ENCODE measurements at places on chromosomes 7 and 10.

DNA sequence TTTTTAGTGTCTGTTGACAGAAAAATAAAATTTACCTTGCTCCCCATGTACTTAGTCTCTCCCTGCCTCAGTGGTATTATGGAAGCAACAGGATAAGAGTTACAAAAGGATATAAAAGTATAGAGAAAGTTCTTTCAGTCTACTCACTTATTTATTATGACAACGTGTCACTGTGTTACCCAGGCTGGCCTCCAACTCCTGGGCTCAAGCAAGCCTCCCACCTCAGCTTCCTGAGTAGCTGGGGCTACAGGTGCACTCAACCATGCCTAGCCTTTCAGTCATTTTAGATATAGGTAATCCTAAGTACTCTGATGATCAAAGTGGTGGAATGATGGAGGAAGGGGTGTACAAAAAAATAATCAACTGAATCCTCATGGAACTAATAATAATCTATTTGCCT is 215.2 kb upstream of the MKLN1 start:
- DNase-seq: no peak

GRCh38 chr10:117547716-117548668 is 5.4 kb downstream of the EMX2 start:
- DNase-seq: no peak

DNA sequence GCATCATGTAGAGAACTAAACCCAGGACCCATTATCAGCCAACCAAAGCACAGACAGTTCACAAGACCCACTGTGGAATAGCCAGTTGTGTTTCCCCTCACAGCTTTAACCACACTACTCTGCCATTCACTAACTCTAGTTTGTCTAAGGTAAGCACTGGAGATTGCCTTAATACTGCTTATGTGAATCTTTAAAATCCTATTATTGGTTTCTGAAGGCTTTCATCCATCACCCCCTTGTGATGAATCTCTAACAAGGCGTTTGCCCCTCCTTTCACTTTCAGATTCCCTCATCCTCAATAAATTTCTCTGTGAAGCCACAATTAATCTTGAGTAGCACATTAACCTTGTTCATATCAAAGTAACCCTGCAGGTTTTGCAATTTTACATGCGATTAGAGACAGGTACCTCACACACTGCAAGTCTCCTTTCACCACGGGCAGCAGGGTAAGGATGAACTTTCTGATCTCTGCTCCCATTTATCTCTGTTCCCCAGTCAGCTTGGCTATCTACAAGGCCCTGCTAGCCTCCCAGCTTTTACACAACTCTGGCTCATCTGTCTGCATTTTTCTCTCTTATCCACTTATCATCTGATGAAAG is 785.6 kb downstream of the REEP3 start:
- no peak for DNase-seq

DNA sequence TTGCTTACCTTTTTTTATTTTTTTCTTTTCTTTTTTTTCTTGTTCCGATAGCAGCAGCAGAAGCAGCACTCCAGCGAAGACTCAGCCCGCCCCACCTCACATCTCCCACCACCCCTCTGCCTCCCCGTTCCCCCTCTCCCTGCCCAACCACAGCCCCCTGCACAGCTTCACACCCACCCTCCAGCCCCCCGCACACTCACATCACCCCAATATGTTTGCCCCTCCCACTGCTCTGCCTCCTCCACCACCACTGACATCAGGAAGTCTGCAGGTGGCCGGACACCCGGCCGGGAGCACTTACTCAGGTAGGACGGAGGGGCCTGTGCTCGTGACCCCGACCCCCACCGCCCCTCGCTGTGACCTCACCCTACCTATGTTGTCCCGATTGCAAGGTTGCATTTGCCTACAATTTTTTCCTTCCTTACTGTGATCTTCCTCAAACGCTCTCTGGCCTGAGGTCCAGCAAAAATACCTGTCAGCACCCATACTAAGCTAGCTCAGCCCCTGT is 367.2 kb upstream of the GALNT17 start:
- DNase-seq: no peak

GRCh38 chr7:108643136-108643535 is 73.5 kb downstream of the DNAJB9 start:
- no peak for DNase-seq

DNA sequence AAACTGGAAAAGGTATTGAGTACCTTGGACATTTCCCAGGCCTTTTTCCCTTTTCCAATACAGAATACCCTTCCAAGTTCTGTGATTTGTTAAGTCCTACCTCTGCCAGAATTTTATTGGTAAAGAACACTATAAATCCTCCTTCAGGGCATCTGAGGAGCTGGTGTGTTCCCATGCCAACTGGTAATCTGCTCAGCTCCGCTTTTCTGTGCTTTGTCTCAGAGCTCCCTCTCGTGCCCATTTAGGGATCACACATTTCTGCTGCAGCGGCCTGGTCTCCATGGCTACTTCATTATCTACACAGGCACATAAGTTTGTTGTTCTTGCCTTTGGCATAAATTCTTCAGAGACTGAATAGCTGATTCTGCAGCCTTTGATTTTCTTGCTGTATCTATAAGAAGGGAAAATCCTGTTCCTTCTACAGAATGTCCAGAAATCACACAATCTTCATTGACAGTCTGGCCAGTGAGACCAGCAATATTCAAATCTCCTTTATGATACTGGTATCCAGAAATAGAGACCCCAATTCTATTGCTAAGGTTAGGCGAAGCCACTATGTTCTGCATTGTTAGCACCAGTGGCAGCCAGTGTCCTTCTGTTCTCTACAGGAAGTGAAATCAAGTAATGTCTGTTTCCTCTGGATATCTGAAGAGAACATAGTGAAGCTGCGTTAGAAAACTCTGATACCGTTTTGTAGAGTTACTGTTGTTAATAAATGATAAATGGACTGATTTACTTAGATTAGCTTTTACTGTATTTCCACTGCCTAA is 51.9 kb downstream of the DENND11 start:
- DNase-seq: peak; percentile 70

- DNase-seq: no peak
These were observed at the start of gene GIMAP5 for GRCh38 chr7:150737265-150738055. Gene GIMAP5 (plus strand): TSS chr7:150737418. CDS start chr7:150740885, 3,467 bp downstream.

GRCh38 chr10:61406242-61406641 is 46.9 kb downstream of the TMEM26 start:
- DNase-seq: no peak

DNA sequence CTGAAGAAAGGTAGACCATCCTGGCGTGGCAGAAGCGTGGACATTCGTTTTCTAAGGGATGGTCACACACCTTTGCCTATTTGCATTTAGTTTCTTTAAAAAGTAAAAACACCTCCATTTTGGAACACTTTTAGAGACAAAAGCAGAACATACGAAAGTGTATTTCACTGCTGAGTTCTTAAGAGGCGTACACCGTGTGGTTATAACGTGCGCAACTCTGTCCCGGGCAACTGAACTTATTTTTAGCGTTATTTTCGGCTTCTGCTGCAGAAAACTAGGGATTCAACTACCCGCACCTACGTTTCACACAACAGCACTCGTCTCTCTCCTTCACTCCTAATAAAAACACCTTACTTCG is 557 bp upstream of the LSM8 start:
- DNase-seq: no peak

DNA sequence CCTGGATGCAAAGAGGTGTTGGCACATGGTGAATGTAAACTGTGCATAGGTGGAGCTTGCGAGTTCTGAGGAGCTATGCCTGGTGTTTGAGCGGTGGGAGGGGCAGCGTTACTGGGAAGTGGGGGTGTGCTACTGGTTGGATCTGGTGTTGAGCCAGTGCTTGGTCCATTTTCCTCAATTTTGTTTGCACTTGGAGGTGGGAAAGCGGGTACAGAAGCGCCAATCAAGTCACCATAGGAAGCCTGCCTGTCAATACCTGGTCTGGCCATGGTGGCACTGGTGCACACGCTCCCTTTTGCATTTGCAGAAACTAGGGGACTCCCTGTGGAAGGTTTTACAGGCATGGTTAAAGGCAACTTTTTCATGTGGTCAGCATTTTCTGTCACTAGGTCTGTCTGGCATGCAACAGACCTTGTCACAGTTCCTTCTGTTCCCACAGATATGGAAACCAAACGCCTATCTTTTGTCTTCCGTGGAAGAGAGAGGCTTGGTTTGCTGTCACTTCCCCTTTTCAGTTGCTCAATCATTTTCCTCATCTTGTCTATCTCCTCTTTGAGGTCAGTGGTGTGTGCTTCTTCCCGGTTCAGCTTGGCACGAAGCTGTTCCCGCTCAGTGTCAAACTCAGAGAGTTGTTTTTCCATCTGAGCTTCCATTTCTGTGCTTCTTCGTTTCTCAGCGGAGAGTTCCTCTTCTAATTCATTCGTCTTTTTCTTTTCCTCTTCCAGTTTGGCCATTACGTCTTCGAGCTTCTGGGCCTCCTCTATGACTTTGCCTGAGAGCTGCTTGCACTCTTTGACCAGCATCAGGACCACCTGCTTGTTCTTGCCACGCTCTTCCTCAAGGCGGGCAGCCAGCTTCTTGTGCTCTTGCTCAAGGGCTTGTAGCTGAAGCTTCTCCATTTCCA is 81.1 kb downstream of the CTTNBP2 start:
- no peak for DNase-seq

DNA sequence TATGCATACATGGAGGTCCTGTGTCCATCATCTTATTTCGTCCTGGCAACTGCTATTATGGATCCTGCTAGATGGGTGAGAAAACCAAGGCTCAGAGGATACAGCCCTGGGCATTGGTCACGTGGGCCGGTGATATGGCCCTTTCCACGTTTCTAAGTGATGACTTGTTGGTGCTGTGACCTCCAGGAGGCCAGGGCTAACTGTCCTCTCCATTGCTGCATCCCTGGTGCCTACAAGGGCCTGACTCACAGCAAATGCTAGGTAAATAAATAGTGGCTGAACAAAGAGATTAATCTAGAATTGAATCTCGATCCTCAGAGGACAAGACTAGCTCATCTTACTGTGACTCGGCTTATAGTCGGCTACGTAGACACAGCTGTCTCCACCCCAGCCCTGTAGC is 78.6 kb downstream of the FAM53B start:
- DNase-seq: no peak

DNA sequence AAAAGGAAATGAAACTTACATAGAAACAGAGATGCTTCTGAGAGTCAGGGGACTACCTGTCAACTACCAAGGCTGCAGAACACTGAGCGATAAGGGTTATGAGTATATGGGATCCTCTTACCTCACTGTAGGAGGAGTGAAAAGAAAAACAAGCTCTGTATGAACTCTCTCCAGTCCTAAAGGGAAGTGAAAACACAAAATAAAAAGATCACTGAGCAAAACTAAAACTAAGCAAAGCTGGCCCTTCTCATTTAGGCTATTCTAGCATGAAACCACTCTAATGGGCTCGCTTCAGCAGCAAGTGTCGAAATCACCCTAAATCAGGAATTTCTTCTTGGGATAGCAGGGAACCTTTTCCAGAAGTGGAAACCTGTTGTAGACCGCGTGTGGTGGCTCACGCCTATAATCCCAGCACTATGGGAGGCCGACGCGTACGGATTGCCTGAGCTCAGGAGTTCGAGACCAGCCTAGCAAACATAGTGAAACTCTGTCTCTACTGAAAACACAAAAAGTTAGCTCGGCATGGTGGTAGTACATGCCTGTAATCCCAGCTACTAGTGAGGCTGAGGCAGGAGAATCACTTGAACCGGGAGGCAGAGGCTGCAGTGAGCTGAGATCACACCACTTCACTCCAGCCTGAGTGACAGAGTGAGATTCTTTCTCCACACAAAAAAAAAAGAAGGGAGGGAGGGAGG is 27.0 kb downstream of the DCLRE1C start:
- DNase-seq: no peak
